ENCODE measurements at places on chromosomes 2 and 18. TPM values are rescaled to one million over a fixed set of nuclear protein-coding genes. Genes with fewer than 3 reads are reported as not detected.

MEIS1 gene
- total RNA-seq = 4.8 TPM

IL1F10 gene
- not detected for total RNA-seq

- no peak overlapping the region for H3K4me3 ChIP-seq
- H3K36me3 ChIP-seq = no peaks in the 10 kb centered on the region
- DNase-seq = no peak
- no peaks in the 10 kb centered on the region for H3K4me1 ChIP-seq
These were observed 697.1 kb upstream of the CELF4 start for GRCh38 chr18:38262661-38263060.

- H3K36me3 ChIP-seq = peaks cover 5% of the 10 kb centered on the region
- H3K27me3 ChIP-seq = no peaks in the 10 kb centered on the region
- no peak overlapping the region for H3K4me3 ChIP-seq
- no peak for DNase-seq
- no peak overlapping the region for H3K27ac ChIP-seq
- peaks cover 18% of the 10 kb centered on the region for H3K4me1 ChIP-seq
These were observed 5.1 kb downstream of the TXNL4A start for GRCh38 chr18:79983253-79983652.

- peak overlapping the region; percentile 70 for H3K4me3 ChIP-seq
- H3K36me3 ChIP-seq = peaks cover 15% of the 10 kb centered on the region
- peak overlapping the region; percentile 94 for H3K27ac ChIP-seq
- peaks cover 24% of the 10 kb centered on the region for H3K27me3 ChIP-seq
- no peak for DNase-seq
These were observed 83.0 kb downstream of the ADD2 start for GRCh38 chr2:70684846-70685622.

GRCh38 chr2:222355860-222356259, 57.1 kb upstream of the PAX3 start:
- H3K27ac ChIP-seq = peak overlapping the region; percentile 71
- no peak overlapping the region for H3K4me3 ChIP-seq
- no peaks in the 10 kb centered on the region for H3K36me3 ChIP-seq

UGT1A10 gene
- total RNA-seq = not detected
